ENCODE measurements at places on chromosomes 4 and X.

GRCh38 chr4:113531572-113531971, 230.0 kb downstream of the CAMK2D start:
- DNase-seq, result no peak

- peak; percentile 41 for DNase-seq
Measured at GRCh38 chr4:148203056-148203898, 238.9 kb downstream of the NR3C2 start.

GRCh38 chrX:110924871-110925270, 129.3 kb upstream of the CHRDL1 start:
- DNase-seq, result no peak

- DNase-seq, result peak; percentile 99
Measured at GRCh38 chr4:2418650-2419571, at the start of gene CFAP99. TSS of gene CFAP99 (plus strand) at chr4:2418955.

GRCh38 chrX:28847423-28847822, 260.2 kb downstream of the IL1RAPL1 start:
- DNase-seq, result peak; percentile 13

DNA sequence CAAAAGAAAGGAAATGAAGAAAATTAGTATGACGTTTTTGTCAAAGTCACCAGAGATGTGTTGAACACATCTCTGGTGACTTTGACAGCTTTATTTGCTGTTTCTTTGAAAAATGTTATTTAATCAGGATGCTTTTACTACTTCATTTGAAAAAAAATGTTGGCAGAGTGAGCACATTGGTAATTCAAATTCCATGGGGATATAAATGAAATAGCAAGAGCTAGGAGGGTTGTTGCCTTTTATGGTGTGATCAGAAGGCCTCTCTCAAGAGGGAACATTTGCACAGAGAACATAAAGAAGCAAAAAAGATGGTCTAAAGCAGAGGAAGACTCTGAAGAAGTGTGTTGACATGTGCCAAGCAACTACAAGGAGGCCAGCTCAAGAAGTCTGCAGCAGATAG, 46.6 kb upstream of the CXCL8 start:
- DNase-seq, result no peak

Data from iPS-NIHi11 (cell line).